AG04449 (cell line): ENCODE measurements at places on chromosomes 2 and 18.

DNA sequence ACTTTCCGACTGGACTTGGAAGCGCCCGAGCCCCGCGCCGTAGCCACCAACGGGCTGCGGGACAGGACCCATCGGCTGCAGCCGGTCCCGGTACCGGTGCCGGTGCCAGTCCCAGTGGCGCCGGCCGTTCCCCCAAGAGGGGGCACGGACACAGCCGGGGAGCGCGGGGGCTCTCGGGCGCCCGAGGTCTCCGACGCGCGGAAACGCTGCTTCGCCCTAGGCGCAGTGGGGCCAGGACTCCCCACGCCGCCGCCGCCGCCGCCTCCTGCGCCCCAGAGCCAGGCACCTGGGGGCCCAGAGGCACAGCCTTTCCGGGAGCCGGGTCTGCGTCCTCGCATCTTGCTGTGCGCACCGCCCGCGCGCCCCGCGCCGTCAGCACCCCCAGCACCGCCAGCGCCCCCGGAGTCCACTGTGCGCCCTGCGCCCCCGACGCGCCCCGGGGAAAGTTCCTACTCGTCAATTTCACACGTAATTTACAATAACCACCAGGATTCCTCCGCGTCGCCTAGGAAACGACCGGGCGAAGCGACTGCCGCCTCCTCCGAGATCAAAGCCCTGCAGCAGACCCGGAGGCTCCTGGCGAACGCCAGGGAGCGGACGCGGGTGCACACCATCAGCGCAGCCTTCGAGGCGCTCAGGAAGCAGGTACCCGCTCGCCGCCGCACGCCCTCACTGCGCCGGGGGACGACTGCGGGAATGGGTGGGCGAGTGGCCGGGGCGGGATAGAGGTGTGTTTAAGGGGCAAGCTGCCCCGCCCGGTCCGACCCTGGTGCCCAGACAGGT lies 713 bp downstream of the ATOH8 start:
- DNase-seq, result no peak

DNA sequence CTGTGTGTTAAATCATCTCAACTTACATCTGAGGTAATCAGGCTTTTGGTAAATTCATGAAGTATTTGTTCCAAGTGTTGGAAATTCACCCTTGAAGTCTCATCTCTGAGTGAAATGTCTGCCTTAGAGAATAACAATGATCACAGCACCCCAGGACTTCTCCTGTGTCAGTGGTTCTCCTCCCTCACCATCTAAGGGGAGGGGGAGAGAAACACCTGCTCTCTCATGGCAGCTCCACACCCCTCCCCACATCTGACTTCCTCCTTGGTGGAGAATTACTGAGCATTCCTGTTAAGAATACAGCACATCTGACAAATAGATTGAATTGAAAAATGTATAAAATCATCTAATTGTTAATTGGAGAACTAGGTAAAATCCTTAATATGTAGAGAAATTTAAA lies 532.1 kb downstream of the RNF144A start:
- no peak for DNase-seq

DNA sequence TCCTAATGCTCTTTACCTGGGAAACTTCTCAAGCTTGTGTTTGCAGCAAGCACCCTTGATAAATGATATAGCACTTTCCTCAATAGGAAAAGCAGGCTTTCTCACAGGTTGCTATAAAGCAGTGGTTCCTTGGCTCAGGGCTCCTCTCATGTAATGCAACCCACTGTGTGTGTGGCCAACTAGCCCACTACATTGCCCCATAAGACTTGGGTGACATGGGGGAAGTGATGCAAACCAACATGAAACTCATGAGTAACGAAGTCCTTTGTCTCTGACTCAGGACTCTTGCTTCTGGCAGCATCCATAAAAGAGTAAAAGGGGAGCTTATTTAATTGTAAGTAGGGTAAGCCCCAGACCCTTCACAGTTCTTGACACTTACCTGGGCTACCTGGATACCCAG lies 106.9 kb downstream of the COL4A4 start:
- DNase-seq, result no peak

- DNase-seq, result no peak
Measured at GRCh38 chr2:37230581-37230980, 815 bp downstream of the CEBPZ start.

DNA sequence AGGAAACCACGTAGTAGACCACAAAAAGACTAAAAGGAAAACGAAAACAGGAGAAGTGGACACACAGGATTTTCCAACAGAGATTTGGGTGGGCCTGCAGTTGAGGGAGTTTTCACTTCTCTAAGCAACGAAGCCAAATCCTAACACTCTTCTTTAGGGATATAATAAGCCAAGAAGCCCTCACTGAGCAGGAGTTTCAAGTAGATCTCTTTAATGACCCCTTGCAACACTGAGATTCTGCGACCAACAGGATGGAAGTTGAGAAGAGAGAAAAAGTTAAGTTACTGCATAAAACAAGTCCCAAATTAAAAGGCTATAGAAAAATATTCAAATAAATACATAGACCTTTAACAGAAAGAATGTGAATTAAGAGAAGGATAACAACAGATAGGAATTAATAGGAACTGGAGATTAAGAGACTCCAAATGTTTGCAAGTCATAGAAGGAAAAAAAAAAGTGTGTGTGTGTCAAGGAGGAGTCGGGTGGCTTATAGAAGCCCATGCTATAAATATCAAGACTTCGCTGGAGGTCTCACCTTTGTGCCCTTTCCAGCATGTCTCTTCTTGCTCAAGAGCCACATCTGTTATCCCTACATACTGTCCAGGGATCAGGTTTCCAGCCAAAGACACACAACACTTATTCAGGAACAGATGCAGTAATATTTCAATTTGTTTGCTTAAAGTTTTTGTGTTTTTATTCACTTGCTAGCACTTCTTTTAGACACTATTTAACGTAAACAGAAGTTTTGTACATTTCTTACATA lies 69.4 kb upstream of the ARHGAP28 start:
- no peak for DNase-seq

GRCh38 chr2:133624551-133624950 lies 56.3 kb upstream of the NCKAP5 start:
- DNase-seq, result no peak

- DNase-seq, result no peak
Measured at GRCh38 chr18:74528478-74528877, 5.8 kb upstream of the CNDP1 start.

- no peak for DNase-seq
Measured at GRCh38 chr2:174031226-174031625, 66.1 kb upstream of the SP3 start.

DNA sequence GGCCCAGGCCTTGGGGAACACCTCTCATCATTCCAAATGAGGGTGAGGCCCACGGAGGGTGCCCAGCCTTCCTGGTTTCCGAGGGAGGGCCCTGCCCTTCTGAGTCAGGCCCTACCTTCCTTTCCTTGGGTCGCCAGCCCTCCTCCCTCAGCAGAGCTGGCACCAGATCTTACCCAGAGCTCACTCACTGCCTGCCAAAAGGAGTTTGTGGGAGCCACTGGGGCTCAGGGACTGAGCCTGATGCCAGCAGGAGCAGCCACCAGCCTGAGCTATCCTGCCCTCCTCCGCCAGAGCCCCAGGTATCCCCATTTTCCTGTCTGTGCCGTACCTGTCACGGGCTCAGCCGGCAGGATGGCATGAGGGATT lies 64.1 kb downstream of the NRP2 start:
- no peak for DNase-seq

DNA sequence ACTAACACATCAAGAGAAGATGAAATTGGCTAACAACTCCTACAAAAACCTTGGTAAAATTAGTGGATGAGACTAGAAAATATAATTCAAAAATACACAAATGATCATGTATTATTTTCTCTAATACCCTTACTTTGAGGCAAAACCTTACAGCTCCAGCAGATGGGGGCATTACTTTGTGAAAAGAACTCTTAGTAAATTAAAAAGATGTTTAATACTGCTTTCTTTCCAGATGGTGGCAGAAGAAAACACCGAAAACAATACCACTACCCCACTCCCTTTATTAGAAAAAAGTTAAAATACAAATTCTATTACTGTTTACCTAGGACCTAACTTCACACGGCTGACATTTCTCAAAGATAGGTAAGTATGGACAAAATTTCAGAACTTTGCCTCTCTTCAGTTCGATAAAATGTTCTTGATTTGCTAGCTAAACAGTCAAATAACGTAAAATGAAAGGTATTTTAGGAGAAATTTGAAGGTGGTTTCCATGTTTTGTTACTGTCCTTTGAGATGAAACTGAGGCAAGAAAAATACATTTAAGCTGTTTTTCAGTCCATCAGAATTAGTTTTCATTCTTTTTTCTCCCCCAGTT lies 30.6 kb downstream of the ORC4 start:
- DNase-seq, result peak; percentile 17

DNA sequence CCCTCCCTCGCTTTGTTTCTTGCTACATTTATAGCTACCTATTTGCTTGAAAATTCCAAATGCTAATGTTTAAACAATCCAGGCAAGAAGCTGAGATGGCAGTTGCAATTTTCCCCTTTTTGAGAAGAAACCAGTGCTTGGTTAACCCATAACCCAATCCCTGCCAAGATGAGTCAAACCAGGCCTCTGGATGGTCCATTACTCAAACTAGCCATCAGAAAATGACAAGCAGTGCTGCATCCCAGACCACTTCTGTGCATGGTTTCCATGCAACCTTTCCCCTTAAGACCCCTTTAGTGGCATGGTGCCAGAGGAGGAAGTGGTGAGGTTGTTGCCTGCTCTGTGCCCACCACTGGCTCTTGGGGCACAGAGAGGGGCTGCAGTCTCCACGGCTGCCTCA lies 131.2 kb upstream of the RMP24 start:
- DNase-seq, result no peak

DNA sequence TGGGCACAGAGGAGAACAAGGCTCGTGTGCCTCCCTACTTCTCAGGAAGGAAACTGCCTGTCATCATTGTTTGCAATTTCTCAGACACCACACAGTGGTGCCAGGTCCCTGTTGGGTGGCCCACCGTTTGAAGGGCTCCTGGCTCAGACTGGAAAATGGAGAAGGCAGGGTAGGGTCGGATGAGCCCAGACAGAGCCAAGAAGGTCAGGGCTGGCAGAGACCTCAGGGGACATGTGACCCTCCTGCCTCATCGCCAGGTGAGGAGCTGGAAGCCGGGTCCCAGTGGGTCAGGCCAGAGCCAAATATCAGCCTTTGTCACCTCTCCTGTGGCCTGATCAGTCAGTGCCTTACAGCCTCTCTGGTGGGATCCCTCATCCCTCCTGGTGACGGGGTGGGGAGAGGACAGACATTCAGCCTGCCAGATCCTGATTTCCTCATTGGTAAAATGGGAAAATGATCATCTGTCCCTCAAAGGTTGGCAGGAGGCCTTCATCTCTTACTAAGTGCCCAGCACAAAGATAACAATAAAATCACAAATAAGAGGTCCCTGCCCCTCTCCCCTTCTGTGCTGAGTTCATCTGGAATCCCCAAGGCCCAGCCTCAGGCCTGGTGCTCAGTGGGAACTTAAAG lies 117.6 kb downstream of the CAPN13 start:
- no peak for DNase-seq

- DNase-seq, result no peak
Measured at GRCh38 chr2:48250943-48251342, 279.0 kb upstream of the STON1 start.

DNA sequence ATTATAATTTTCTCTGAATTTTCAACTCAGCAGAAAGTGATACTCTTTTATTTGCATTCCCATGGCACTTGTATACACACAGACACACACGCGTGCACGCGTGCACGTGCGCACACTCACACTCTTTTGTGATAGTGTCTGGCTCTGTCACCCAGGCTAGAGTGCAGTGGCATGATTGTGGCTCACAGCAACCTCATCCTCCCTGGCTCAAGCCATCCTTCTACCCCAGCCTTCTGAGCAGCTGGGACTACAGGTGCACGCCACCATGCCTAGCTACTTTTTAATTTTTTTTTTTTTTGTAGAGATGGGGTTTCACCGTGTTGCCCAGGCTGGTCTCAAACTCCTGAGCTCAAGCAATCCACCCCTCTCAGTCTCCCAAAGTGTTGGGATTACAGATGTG lies 123.2 kb downstream of the MC4R start:
- no peak for DNase-seq

- no peak for DNase-seq
Measured at GRCh38 chr2:182038576-182038975, 52.9 kb downstream of the PPP1R1C start.
